ENCODE measurements at places on chromosomes 3 and 15. TPM values are rescaled to one million over a fixed set of nuclear protein-coding genes. Genes with fewer than 3 reads are reported as not detected.
A peak's percentile ranks its signal among the peaks of the same experiment; 100 is the strongest.

The LEO1 gene
- total RNA-seq, result 28.3 TPM

The SIDT1 gene
- 11.3 TPM for total RNA-seq

The SSR3 gene
- 170 TPM for total RNA-seq

The AP3B2 gene
- total RNA-seq, result 0.40 TPM

The BOC gene
- total RNA-seq, result not detected

The CYP1A1 gene
- total RNA-seq, result 0.64 TPM

DNA sequence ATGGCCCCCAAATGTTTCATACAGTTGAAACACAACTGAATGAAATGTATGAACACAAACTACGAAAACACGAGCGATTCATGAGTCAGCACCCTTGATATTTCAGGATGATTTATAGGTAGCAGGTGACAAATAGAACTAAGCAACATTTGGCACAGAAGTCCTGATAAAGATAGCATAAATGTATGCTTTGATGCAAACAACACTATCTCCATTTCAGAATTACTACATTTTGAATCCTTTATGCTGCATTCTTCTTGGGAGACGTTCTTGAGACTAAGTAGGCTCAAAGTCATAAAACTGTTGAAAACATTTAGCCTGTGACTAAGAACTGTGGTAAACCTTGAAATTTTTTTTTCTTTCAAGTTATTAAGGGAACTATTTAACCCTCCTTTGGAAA is 200.3 kb upstream of the ICE2 start:
- H3K4me1 ChIP-seq, result peaks cover 32% of the 10 kb centered on the region
- no peak overlapping the region for H3K27ac ChIP-seq
- H3K27me3 ChIP-seq, result no peaks in the 10 kb centered on the region
- peaks cover 11% of the 10 kb centered on the region for H3K36me3 ChIP-seq
- DNase-seq, result no peak

DNA sequence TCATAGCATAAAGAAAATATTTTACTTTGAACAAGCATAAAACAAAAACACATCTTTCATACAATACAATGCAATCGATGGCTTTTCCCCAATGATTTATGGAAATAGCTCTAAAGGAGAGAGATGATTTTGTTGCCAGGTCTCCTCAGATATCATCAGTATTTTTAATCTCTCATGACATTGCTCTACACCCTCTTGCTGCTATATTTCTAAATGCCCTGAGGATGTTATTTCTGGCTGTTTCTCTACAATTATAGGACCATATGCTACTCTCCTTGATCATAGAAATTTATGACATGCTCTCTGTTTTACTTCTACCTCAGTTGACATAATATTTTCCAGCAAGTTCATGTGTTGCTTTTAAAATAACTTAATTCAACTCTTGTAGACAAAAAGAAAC is 654.9 kb upstream of the GBE1 start:
- H3K4me1 ChIP-seq, result no peaks in the 10 kb centered on the region
- H3K4me3 ChIP-seq, result no peak overlapping the region
- no peaks in the 10 kb centered on the region for H3K36me3 ChIP-seq
- no peaks in the 10 kb centered on the region for H3K27me3 ChIP-seq
- no peak overlapping the region for H3K27ac ChIP-seq

- H3K4me3 ChIP-seq, result no peak overlapping the region
- DNase-seq, result no peak
- H3K36me3 ChIP-seq, result no peaks in the 10 kb centered on the region
These were observed 163.9 kb downstream of the THSD4 start for GRCh38 chr15:71278989-71279756.

- H3K27me3 ChIP-seq, result peaks cover 3% of the 10 kb centered on the region
- no peaks in the 10 kb centered on the region for H3K4me1 ChIP-seq
- DNase-seq, result no peak
These were observed 136.2 kb upstream of the PFN2 start for GRCh38 chr3:150106740-150107428.

DNA sequence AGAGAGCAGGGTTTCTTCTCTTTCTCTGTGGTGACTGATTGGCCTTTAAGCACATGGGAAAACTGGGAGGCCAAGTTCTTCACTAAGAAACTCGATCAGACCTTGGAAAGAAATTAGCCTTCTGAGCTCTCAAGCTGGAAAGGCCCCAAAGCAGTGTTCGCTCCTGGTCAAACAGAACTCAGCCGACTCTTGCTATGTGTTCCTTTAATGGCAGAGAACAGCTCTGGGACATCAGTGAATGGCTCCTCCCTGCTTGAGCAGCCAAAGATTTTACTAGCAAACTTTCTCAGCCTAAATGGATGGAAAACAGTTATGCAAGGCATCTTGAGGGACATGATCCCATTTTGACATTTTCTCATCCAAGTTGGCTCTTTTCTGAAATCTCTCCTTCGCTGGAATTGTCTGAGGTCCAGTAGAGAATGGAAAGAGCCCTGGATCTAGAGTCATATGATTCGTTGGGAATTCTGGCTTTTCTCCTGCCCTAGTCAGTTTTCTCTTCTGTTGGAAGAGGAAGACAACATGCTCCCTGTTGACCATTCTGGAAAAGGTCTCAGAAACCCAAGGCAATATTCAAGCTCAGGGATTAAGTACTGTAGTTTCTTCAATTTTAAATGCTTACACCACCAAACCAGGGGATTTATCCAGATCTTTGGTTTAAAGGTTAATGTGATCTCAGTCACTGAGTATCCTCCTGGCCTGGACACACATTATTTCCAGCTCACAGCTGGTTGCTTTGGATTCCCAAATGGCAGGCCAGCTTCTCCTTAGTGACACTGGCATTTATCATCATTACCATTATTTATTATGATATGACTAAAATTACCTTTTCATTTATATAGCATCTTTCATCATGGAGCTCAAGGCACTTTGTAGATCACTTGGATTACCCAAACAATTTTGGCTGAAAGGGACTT is 319.6 kb downstream of the AGBL1 start:
- H3K4me3 ChIP-seq, result no peak overlapping the region
- H3K4me1 ChIP-seq, result no peaks in the 10 kb centered on the region
- no peak overlapping the region for H3K27ac ChIP-seq
- no peaks in the 10 kb centered on the region for H3K27me3 ChIP-seq
- H3K36me3 ChIP-seq, result no peaks in the 10 kb centered on the region

- H3K27me3 ChIP-seq, result no peaks in the 10 kb centered on the region
- H3K27ac ChIP-seq, result no peak overlapping the region
- H3K4me3 ChIP-seq, result no peak overlapping the region
- no peak for DNase-seq
- H3K4me1 ChIP-seq, result no peaks in the 10 kb centered on the region
These were observed 12.7 kb upstream of the CRABP1 start for GRCh38 chr15:78327466-78327865.

DNA sequence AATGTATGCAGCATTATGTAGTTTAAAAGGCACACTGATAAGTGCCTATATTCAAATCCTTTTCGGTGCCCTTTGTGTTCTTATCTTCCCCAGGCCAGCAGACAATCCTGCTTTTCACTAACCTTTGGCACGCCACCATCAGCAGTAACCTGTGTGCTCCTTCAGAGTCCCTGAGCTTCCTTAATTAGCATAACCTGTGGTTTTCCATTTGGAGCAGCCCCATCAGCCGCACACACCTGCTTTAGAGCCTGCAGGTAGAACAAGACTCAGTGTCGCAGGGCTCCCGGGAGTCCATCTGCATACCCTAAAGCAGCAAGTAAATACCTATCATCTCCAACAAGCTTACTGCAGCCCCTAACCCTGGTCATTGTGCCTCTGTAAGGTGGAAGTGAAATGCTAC is 755.1 kb downstream of the ROBO2 start:
- no peak for DNase-seq
- no peak overlapping the region for H3K4me3 ChIP-seq
- H3K27me3 ChIP-seq, result no peaks in the 10 kb centered on the region
- H3K36me3 ChIP-seq, result no peaks in the 10 kb centered on the region
- no peak overlapping the region for H3K27ac ChIP-seq

- no peak overlapping the region for H3K4me3 ChIP-seq
- H3K36me3 ChIP-seq, result no peaks in the 10 kb centered on the region
- H3K4me1 ChIP-seq, result no peaks in the 10 kb centered on the region
- H3K27ac ChIP-seq, result no peak overlapping the region
These were observed 397.4 kb downstream of the OTOL1 start for GRCh38 chr3:161893972-161894371.

DNA sequence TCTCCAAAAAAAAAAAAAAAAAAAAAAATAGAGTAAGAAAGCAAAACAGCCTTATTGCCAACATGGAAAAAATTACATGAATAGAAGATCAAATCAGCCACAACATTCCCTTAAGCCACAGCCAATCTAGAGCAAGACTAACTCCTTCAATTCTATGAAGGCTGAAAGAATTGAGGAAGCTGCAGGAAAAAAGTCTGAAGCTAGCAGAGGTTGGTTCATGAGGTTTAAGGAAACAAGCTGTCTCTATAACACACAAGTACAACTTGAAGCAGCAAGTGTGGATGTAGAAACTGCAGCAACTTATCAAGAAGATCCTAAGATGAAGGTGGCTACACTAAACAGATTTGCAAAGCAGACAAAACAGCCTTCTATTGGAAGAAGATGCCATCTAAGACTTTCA is 9.3 kb downstream of the PARL start:
- H3K4me3 ChIP-seq, result no peak overlapping the region
- peaks cover 18% of the 10 kb centered on the region for H3K36me3 ChIP-seq
- no peak overlapping the region for H3K27ac ChIP-seq
- peaks cover 45% of the 10 kb centered on the region for H3K4me1 ChIP-seq
- no peaks in the 10 kb centered on the region for H3K27me3 ChIP-seq
- DNase-seq, result no peak

DNA sequence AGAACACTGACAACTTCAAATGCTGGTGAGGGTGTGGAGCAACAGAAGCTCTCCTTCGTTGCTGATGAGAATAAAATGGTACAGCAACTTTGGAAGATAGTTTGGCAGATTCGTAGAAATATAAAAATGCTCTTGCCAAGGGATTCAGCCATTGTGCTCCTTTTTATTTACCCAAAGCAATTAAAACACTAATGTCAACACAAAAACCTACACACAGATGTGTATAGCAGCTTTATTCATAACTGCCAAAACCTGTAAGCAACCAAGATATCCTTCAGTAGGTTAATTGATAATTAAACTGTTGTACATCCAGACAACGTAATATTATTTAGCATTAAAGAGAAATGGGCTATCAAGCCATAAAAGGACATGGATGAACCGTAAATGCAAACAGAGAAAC is 37.8 kb upstream of the LSAMP start:
- H3K27ac ChIP-seq, result no peak overlapping the region
- DNase-seq, result no peak
- H3K36me3 ChIP-seq, result no peaks in the 10 kb centered on the region
- H3K4me1 ChIP-seq, result no peaks in the 10 kb centered on the region

- H3K4me1 ChIP-seq, result no peaks in the 10 kb centered on the region
- H3K27me3 ChIP-seq, result no peaks in the 10 kb centered on the region
- no peak overlapping the region for H3K4me3 ChIP-seq
These were observed 37.7 kb downstream of the GPD1L start for GRCh38 chr3:32143849-32144757.

DNA sequence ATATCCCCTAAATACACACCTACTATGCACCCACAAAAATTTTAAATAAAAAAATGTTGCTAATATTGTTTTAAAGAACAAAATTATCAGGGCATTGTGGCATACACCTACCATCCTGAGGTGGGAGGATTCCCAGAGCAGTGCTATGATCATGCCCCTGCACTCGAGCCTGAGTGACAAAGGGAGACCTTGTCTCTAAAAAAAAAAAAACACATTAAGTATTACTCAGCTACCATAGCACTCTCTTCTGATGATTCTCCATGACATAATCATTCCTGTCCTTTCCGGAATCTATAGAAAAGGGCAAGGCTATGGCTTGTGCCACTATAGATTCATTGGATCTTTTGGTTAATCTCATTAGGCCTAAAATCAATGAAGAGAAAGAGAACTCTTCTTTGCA is 77.4 kb downstream of the ACAP2 start:
- DNase-seq, result no peak
- H3K27me3 ChIP-seq, result no peaks in the 10 kb centered on the region
- H3K4me1 ChIP-seq, result peaks cover 18% of the 10 kb centered on the region
- H3K27ac ChIP-seq, result no peak overlapping the region
- no peak overlapping the region for H3K4me3 ChIP-seq

GRCh38 chr3:194005930-194006501 is 129.9 kb upstream of the HES1 start:
- H3K27ac ChIP-seq, result no peak overlapping the region
- peaks cover 32% of the 10 kb centered on the region for H3K27me3 ChIP-seq
- DNase-seq, result no peak
- H3K4me3 ChIP-seq, result no peak overlapping the region
- H3K4me1 ChIP-seq, result peaks cover 3% of the 10 kb centered on the region

- peaks cover 18% of the 10 kb centered on the region for H3K36me3 ChIP-seq
- H3K27ac ChIP-seq, result peak within 1 kb of the TSS; percentile 99
- peak within 1 kb of the TSS; percentile 90 for H3K4me3 ChIP-seq
These were observed at the start of gene NUP210 for GRCh38 chr3:13420045-13420830. Gene NUP210 (minus strand): TSS chr3:13420322. CDS start chr3:13420226, 96 bp downstream.

DNA sequence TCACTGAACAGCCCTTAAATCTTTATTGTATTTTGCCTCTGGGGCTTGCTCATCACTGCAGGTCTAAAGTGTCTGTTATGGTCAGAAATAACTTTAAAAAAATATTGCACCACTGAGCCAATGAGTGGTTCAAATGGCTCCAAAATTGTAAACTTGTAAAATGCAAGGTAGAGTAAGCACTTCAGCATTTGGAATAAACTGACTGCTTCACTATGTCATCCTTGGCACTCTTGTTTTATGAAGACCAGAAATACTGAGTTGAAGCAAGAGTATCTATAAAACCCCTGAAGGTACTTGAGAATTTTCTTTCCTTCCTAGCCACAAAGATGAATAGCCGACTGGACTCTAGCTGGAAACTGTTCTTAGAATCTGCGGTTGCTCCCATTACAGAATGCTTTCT is 390.3 kb upstream of the DPH6 start:
- H3K36me3 ChIP-seq, result no peaks in the 10 kb centered on the region
- H3K4me1 ChIP-seq, result no peaks in the 10 kb centered on the region
- DNase-seq, result no peak
- H3K27ac ChIP-seq, result no peak overlapping the region
- no peak overlapping the region for H3K4me3 ChIP-seq

GRCh38 chr3:63611382-63611781 is 41.1 kb upstream of the SNTN start:
- H3K36me3 ChIP-seq, result no peaks in the 10 kb centered on the region
- H3K27ac ChIP-seq, result no peak overlapping the region
- no peaks in the 10 kb centered on the region for H3K4me1 ChIP-seq
- no peaks in the 10 kb centered on the region for H3K27me3 ChIP-seq
- DNase-seq, result no peak
- no peak overlapping the region for H3K4me3 ChIP-seq

DNA sequence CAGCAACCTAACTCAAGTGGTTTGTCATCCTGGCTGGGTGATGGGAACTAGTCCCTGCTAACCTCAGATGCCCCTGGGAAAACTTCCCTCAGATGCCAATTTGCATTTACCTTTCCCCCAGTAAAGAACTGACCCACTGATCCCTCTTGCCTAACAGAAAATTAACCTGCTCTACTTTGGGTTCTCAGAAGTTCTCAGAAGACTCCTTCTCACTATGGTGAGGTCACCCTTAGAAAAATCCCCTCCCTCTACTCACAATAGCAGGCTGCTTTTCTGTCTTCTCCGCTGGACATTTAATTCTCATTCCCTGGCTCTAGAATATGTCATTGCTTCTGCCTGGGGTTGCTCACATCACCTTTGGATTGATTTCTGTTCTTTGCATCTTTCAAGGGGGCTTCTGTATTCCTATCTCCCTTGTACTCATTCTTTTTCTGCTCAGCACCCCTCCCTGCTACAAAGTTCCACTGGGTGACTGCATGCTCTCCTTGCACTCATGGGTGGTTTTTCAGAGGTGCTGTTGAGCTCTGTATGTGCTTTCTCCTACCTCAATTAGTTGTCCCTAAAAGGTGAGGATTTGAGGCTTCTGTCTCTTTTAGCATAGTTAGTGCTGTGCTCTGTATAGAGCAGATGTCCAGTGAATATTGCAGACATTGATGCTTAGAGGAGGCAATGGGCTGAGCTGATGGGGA is 869 bp downstream of the PLA1A start:
- no peak for DNase-seq
- H3K27ac ChIP-seq, result no peak overlapping the region
- H3K27me3 ChIP-seq, result no peaks in the 10 kb centered on the region
- peaks cover 24% of the 10 kb centered on the region for H3K4me1 ChIP-seq
- H3K4me3 ChIP-seq, result no peak overlapping the region
